ENCODE measurements at places on chromosomes 7 and 10.

DNA sequence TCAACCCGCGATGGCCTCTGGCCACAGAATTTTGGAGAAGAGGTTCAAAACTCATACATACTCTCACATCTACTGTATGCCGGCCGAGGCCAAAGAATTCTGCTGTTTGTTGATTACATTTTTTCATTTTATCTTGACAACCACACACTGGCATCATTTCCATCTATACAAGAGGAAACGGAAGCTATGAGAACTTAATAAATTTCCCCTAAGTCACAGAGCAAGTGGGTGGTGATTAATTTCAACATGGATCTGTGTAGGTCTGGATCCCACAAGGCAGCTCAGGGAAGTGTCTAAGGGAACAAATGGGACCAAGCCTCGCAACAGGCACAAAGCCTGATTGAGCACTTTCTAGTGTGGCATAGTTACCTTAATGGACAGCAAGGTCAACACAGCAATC lies 18.0 kb downstream of the ELMO1 start:
- DNase-seq = no peak

DNA sequence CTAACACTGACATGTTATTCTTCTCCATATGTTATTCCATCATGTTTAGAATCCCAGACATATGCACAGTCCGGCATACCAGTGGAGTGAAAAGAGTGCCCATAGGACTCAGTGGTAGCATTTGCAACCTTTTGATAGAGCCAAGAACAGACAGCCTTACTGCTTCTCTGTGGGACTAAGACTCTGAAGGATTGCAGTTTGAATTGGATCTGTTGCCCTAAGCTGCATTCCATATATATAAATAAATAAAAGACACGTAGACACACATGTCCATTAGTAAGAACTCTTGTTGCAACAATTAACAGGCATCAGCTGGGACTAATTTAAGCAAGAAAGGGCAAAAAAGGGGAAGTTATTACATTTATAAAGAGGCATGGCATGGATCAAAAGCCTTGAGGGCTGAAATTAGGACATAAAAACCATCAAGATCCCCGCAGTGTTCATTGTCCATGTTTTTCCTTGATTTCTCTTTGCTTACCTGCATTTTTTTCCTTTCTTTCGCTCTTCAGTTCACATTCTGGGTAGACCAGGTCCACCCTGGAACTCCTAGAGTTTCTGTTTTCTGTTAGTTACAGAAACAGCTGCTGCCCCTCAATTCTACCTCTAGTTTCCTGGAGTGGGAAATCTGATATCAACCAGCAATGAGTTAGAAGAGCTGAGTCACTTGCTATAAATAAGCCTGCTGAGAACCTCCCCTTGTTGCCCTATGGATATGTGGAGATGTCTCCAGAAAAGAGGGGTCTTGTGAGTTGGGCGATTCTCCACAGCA lies 132.4 kb downstream of the SORCS1 start:
- DNase-seq = no peak

GRCh38 chr10:132535065-132535651 lies 2.4 kb upstream of the INPP5A start:
- no peak for DNase-seq

GRCh38 chr10:9766762-9767161 lies 1250.9 kb upstream of the CELF2 start:
- no peak for DNase-seq

- DNase-seq = no peak
These were observed 59.0 kb downstream of the PALD1 start for GRCh38 chr10:70537398-70538194.

DNA sequence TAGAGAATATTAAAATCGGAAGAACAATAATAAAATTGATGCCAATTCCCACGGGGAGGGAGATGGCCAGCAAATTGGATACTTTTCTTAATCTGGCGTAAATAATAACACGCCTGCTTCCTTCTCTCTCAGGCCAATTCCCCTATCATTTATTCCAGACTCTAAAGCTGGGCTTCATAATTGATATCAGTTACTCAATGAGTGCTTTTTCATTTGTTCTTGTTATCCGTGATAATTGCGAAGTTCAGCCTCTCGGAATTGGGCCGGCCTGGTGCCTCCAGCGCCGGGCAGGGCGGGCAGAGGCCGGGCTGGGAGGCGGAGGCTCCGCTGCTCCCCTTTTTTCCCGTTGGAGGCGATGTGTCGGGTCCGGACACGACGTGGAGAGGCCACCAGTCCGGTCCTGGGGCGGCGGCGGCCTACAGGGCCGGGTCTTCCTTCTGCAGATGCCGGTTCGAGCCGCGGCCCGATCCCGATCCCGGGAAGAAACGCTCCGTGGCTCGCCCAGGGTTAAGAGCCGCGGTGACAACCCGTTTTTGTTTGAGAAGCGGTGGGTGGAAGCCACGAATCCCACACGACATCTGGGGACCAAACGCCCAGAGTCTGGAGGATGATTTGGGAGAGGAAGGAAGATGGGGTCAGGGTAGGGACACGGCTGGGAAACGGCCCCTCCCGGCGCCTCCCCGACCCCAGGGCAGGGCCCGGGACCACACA lies 13.6 kb downstream of the UNCX start:
- no peak for DNase-seq

- no peak for DNase-seq
These were observed 876.2 kb downstream of the GRID1 start for GRCh38 chr10:85490431-85490830.

DNA sequence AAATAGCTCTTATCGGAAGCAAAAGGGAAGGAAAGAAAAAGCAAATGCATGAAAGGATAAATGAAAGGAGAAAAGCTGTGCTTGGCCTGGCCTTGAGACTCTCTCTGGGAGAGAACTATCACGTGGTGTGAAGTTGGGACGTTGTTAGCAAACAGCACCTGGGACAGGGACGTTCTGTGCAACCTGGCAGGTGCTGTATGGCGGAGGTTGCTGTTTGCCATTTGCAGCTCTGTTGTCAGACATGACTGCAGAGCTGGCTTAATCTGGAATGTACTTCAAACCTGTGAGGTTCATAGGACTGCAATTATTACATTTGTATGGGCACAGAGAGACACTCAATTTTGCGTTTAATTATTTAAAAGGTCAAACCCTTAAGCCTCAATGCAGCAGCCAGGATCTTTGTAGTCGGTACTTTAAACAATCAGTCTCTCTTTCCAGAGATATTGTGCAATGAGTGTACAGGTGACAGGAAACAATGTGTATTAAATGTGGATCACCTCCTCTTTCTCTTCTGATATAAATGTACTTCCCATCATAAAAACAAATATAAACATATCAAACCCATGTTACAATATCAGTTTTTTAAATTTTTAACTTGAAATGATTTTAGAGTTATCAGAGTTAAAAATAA lies 800.5 kb upstream of the KCND2 start:
- no peak for DNase-seq

GRCh38 chr10:21047511-21047910 lies 150.4 kb upstream of the NEBL start:
- no peak for DNase-seq

- no peak for DNase-seq
These were observed 149.5 kb downstream of the SFMBT2 start for GRCh38 chr10:7261351-7261750.

DNA sequence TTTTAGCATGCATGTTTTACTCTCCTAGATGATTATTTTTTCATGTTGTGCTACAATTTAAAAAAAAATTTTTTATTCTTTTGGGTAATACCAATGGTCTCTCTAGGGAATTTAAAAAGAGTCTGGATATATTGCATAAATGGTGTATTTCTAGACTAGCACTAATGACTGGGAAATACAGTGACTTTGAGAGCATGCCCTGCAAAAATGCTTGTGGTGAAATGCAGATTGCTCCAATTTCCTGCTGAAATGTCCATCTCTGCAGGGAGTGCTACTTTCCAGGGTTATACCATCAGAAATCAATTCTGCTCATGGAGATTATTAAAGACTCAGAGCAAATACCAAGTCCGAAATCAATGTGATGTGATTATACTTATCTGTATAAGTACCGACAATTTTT lies 186.1 kb downstream of the PRKG1 start:
- DNase-seq = no peak

GRCh38 chr10:124892905-124893304 lies 49.0 kb upstream of the ZRANB1 start:
- DNase-seq = no peak

GRCh38 chr10:34489411-34489810 lies 325.7 kb downstream of the PARD3 start:
- DNase-seq = no peak

DNA sequence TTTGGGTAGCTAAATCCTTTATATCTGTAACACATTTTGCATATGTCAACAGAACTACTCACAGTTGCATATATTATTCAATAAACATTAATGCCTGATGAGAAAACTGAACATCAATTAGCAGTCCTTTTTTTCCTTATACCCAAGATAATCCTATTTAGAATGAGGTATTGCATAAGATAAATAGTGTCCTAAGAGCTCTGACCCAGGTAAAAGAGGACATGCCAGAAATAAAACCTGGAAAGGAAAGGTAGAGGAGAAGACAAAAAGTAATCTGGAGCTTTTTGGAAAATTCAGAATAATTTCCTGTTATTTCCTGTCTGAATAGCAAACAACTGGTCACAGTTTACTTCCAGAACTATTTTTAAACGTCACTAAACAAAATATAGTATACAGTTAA lies 204.4 kb downstream of the PLXDC2 start:
- no peak for DNase-seq

- DNase-seq = no peak
These were observed 53.0 kb upstream of the HABP2 start for GRCh38 chr10:113499806-113500205.

DNA sequence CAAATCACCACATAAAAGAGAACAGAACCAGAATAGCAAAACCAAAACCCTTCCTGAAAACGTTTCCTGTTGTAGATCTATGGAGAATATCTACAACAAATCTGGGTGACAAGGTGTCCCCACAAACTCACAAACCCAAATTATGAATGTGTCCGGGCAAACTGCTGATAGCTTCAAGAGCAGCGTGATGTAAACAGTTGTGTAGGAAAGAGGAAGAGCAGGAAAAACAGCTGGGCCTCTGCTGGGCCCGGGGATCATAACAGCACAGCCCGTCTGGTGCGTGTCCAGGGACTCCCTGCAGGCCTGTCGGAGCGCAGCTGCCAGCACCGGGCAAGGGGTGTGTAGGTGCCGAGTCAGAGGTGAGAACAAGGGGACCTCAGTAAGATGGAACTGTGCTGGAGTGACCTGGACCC lies 53.7 kb downstream of the KCNH2 start:
- DNase-seq = no peak

DNA sequence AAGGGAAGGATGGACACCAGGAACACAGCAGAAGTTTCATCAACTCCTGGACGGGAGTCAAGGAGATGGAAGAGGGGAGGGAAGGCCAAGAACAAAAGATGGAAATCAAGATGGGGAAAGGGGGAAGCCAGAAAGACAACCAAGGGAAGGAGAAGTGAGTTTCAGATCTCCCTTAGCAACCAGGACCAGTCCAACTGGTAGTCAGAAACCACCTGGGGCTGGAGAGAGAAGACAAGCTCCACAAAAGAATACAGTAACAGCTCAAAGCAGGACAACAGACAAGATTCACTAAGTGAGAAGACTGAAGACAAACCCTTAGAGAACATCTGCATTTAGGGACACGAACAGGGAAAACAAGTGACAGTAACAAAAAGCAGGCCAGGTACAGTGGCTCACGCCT lies 30.6 kb downstream of the CDCA7L start:
- no peak for DNase-seq

- DNase-seq = no peak
These were observed 29.2 kb downstream of the CALML5 start for GRCh38 chr10:5470062-5470751.

DNA sequence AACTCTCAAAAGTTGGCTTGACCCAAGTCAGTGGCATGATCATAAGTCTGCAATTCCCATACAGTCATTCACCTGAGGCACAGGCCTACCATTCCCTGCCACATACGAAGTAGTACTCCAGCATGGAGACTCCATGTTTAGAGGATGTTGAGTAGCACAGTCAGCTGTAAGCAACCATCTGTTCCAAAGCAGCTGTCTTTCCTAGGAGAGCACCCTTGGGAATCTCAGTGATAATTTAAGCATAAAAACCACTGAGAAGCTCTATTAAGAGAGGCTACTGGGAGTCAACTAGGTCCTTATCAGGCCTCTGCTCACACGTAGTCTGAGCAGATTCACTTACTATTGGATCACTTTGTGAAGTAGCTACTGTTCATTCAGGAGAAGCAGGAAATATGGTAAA lies 61.6 kb upstream of the UNC5B start:
- DNase-seq = no peak

- peak; percentile 72 for DNase-seq
These were observed 826 bp downstream of the CHPF2 start for GRCh38 chr7:151232917-151233701.

DNA sequence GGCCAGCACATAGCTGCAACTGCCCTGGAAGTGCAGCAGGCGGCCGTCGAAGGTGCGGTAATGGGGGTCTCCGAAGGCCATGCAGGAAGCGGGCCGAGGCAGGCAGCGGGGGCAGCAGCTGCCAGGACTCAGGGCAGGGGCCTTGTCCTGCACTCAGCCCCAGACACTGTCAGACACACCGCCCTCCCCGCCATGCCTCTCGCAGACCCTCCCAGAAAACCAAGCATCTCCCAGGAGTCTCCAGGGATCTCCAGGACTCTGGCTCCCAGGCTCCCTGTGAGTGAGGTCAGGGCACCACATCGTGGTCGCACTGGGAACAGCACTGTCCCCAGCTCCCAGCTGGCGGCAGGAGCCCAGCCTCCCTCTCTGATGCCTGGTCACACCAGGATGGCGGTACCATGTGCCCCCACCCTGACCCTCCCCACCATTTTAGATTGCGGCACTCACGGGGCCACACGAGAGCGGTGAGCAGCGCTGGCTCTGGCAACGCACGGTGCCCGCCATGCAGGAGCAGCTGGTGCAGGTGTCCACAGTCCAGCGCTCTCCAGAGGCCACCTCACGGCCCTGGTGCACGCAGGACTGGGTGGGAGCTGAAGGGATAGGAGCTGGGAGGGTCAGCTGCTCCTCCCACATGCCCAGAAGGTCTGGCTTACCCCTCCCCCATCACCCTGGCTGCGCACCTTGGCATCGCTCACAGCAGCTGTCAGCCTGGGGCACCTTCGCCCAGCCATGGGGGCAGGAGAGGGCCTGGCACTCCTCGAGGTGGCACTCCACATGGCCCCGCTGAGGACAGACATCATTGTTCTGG lies 17.5 kb downstream of the ATP6V1F start:
- DNase-seq = peak; percentile 32

DNA sequence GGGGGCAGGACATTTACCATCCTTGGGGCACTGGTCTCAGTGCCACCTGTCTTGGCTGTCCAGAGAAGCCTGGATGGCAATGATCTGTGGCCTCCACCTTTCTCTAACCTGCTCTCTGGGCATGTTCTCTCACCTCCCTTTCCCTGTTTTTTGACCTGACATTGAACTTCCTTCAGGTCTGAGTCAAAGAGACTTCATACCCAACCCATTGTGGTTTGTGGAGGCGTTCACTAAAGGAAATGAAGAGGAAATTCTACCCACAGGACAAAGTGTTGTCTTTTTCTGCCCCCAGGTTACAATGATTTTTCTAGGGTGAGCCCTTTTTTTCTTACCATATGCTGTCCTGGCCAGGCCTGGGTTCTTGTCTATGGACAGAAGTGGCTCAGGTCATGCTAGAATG lies 76.6 kb downstream of the CYP26A1 start:
- peak; percentile 85 for DNase-seq

GRCh38 chr10:29816801-29817558 lies 182.2 kb upstream of the SVIL start:
- no peak for DNase-seq

GRCh38 chr7:158268816-158269535 lies 318.6 kb downstream of the PTPRN2 start:
- no peak for DNase-seq
